ENCODE measurements at places on chromosomes 1 and 21.

DNA sequence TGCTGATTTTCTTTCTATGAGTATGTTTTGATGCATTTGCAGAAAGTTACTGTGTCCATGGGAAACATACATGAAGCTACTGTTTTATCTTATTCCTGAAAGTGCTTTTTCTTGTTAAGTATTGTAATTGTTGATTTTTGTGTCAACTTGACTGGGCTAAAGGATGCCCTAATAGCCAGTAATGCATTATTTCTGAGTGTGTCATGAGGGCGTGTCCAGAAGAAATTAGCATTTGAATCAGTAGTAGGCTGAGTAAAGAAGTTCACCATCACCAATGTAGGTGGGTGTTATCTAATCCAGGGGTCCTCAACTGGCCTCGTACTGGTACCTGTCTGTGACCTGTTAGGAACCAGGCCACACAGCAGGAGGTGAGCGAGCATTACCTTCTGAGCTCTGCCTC lies 760.2 kb downstream of the PLA2G4A start:
- DNase-seq: peak; percentile 36

- no peak for DNase-seq
Measured at GRCh38 chr1:218572050-218572449, 226.9 kb downstream of the TGFB2 start.

- no peak for DNase-seq
Measured at GRCh38 chr21:8990326-8991087, 1530.9 kb upstream of the TPTE start.

DNA sequence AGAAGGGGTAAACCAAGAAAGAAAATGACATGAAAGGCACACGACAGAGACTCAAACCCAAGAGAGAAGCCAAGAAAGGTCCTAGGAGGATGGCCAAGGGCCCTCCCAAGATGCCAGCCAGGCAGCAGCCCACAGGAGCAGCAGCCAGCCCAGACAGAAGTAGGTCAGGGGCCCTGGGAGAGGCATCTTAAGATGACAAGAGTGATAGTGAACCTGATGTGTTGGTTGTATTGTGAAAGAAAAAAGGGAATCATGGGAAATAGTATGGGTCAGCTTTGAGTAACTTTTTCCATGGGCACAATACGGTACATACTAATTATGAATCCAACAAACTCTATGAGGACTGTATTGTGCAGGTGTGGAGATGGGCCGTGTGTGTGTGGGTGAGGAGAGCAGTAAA lies 3.3 kb downstream of the CCSAP start:
- no peak for DNase-seq

- no peak for DNase-seq
Measured at GRCh38 chr1:244802556-244803239, 32.8 kb upstream of the COX20 start.

- DNase-seq: no peak
Measured at GRCh38 chr21:15421947-15422346, 307.8 kb upstream of the USP25 start.

- no peak for DNase-seq
Measured at GRCh38 chr1:10759413-10760200, 36.8 kb downstream of the CASZ1 start.

DNA sequence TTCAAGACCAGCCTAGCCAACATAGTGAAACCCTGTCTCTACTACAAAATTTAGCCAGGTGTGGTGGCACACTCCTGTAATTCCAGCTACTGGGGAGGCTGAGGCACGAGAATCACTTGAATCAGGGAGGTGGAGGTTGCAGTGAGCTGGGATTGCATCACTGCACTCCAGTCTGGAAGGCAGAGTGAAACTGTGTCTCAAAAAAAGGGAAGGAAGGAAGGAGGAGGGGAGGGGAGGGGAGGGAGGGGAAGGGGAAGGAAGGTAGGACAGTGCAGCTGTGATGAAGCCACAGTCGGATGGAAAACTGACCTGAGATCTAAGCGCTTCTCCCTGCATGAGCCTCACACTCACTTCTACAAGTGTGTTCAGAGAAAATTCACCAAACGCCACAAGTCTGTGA lies 22.0 kb upstream of the FHAD1 start:
- no peak for DNase-seq

DNA sequence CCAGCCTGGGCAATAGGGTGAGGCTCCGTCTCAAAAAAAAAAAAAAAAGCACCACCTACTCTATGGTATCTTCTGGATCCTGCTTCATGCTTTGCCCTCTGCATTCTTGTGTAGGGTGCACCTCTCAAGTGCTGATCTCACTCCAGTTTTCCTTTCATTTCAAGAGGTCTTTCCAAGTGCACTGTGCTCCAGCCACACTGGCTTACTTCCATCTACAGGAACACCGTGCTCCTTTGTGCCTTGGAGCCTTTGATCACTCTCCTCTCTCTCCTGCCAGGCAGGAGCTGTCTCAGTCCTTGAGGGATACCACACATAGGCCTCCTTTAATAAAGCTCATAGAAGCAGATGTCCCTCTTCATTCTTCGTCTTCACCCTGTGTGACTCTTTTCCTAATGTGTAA lies 55.4 kb upstream of the GREM2 start:
- no peak for DNase-seq

DNA sequence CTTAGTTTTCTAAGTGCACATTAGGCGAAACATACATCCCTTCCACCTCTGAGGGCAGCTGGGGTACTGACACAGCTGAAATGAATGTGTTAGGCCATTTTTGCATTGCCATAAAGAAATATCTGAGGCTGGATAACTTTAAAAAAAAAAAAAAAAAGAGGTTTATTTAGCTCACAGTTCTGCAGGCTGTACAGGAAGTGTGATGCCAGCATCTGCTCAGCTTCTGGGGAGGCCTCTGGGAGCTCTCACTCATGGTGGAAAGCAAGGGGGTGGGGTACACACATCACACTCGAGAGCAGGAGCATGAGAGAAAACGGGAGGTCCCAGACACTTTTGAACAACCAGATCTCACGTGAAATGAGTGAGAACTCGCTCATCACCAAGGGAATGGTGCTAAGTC lies 158.1 kb downstream of the PSMG1 start:
- DNase-seq: no peak

GRCh38 chr1:12088607-12089006 lies 25.5 kb downstream of the TNFRSF8 start:
- no peak for DNase-seq

- DNase-seq: no peak
Measured at GRCh38 chr1:47418681-47419325, 2.7 kb downstream of the FOXE3 start.

- peak; percentile 79 for DNase-seq
Measured at GRCh38 chr1:21099034-21099868, 77.4 kb downstream of the EIF4G3 start.

DNA sequence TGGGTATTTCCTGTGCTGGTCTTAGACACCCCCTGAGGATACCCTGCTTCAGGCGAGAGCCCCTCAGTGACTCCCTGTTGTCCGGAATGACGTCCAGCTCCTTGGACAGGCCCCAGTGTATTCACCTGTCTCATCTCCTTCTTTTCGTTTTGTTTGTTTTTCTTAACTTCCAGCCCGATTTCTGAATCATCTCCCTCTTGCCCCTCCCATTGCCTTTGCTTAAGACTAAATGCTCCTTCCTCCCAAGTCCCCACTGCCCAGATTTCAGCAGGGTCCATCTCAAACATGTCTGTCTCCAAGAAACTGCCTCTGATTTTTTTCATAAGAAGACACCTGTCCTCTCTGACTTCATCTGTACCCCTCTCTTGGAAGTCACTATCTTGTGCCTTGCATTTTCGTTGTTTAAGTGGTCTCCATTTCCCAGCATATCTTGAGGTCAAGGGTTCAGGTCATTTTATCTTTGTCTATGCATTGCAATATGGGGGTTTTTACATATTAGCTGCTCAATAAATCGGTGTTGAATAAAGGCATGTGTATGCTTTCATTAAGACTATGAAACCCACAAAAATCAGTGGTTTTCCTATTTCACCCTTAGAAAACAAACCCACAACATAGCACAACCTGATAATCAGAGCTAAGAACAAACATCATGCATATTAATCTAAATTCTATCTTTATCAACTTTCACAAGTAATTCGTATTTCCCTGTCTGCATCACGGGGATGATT lies 58.4 kb upstream of the LGALS8 start:
- DNase-seq: no peak

DNA sequence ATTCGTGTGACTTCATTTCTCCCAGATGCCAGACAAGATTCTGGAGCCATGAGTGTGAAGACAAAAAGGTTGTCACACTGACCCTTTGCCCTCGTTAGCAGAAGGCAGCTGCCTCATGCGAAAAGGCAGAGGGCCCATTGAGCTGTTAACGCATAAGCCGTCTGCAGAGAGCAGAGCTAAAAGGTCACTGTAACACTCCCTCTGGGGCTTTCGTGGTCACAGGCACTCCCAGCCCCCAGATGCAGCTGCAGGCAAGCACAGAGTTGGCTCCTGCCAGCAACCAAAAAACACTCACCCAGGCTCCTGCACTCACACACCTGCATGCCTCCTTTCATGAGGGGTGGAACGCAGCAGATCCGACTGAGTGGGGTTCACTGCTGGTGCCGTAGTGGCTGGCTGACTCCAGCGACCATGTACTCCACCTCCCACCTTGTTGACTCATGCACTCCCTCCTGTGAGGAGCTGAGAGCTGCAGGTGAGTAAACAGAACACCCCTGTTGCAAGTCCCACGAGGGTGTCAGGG lies 287.5 kb downstream of the SMYD3 start:
- peak; percentile 17 for DNase-seq

- no peak for DNase-seq
Measured at GRCh38 chr1:228225165-228225710, 17.4 kb downstream of the OBSCN start.

GRCh38 chr1:202193614-202194327 lies at the start of gene LGR6:
Gene LGR6 (plus strand): TSS chr1:202193799. CDS start chr1:202193990, 191 bp downstream.
- DNase-seq: no peak

DNA sequence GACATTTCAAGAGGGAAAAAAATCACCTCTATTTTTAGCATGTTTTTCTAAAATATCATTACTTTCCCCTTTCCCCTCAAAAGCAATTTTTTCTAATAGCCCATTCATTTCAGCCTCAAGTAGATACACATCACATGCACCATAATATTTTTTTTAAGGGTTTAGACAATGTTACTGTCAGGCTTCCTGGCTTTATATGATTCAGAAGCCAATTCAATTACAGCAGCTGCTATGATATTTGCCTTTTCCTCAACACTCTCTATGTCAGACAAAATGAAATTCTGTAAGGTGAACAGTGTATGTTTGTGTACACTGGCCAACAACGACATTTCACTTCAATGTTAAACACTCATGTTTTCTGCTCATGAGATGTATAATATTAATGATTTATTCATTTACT lies 46.5 kb downstream of the OMA1 start:
- DNase-seq: no peak

DNA sequence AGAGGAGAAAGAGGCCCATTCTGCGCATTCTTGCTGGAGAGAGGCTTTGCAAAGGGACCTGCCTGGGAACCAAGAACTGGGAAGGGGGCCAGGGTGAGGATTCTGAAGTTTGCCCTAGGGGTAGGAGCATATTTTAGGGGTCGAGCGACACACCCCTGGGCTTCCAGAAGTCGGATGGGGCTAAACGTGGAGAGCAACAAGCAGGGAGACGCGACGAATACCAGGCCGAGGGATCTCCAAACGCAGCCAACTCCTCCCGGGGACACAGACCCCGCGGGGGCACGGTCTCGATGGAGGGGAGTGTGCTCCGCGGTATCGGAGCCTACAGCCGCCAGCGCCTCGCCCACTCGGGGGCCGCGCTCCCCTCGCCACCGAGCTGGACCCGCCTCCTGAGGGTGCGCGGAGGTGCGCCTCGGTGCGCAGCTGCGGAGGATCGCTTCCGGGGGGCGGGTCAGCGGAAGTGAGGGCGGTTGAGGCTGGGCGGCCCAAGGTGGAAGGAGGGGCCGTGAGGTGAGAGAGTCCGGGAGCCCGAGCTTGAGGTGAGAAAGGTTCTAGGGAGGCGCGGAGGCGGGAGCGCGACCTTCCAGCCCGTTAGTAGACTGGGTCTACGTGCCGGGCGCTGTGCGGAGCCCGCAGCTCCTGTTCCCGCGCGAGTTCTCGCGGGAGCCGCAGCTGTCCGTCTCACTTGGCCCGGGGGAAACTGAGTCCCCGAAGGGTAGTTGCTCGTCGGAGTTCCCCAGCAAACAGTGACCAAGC lies at the start of gene MTFR1L:
Gene MTFR1L (plus strand): TSS at position 464 of the 756 bp plus-strand sequence. CDS start 3,151 bp downstream, outside the sequence.
- peak; percentile 65 for DNase-seq

GRCh38 chr1:168613691-168614231 lies 37.4 kb downstream of the XCL1 start:
- peak; percentile 51 for DNase-seq

DNA sequence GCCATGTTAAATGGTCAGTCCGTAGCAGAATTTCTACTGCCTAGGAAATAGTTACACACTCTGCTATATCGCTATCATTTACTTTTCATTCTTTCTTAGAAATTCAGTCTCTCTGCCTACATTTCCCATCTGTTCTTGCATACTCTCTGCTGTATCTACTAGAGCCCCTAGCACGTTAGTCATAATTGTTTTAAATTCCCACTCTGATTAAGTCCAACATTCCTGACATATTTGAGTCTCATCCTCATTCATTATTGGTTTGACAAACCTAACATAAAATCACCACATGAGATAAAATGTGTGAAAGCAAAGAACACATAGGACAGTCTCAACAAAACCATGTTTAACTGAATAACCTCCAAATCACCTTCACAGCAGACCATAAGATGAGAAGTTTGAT lies 513.6 kb downstream of the PLPP3 start:
- peak; percentile 64 for DNase-seq

- no peak for DNase-seq
Measured at GRCh38 chr21:19124691-19125090, 721.1 kb upstream of the TMPRSS15 start.
